Cortex of kidney (tissue), 1 donor: ENCODE measurements at places on chromosomes 12 and 14.

DNA sequence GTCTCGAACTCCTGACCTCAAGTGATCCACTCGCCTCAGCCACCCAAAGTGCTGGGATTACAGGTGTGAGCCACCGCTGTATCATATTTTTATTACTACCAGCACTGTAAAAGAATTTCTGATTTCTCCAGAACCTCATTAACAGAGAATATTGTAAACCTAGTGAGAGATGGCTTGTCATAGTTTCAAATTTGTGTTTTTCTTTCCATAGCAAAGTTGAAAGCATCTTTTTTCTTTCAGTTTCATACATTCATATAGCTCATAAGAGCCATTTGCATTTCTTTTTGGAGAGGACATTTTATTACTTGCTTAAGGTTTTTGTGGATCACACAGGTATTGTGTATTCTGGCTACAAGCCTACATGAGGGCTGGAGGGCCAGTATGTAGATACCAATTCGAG, 58.0 kb downstream of the MIS18BP1 start:
- no peak for DNase-seq

DNA sequence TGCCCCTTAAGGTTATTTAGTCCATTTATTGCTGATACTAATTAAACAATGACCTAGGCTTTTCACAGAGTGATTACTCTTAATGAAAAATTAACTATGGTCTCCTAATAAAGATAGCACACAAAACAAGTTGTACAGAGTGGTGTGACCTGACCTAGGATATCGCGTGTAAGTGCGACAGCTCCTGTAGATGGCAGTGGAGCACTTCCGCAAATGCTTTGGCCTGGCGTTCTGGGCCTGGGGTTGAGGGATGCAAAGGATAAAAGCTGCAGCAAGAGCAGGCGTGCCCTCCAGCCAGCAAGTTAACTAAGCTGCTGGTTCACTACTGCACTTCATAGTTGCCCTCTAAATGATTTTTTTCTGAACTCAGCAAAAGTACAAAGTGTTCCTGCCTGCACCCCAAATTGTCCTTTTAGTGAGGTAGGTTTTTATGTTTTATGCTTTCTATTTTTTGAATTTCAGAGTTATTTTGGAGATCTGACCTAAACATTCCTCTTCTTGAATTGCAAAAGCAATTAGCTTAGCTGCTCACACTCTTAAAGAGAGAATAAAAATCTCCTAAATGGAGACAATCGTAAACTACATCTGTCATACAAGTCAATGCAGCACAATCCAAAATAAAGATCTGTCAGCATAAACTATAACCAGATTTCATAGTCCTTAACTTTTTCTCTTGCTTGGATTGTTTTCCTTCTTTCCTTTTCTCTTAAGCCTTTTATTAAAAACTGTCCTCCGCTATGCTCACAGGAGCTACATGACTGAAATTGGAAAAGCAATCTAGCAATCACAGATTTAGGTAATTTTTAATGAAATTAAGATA, 379.6 kb downstream of the LRIG3 start:
- DNase-seq: no peak

DNA sequence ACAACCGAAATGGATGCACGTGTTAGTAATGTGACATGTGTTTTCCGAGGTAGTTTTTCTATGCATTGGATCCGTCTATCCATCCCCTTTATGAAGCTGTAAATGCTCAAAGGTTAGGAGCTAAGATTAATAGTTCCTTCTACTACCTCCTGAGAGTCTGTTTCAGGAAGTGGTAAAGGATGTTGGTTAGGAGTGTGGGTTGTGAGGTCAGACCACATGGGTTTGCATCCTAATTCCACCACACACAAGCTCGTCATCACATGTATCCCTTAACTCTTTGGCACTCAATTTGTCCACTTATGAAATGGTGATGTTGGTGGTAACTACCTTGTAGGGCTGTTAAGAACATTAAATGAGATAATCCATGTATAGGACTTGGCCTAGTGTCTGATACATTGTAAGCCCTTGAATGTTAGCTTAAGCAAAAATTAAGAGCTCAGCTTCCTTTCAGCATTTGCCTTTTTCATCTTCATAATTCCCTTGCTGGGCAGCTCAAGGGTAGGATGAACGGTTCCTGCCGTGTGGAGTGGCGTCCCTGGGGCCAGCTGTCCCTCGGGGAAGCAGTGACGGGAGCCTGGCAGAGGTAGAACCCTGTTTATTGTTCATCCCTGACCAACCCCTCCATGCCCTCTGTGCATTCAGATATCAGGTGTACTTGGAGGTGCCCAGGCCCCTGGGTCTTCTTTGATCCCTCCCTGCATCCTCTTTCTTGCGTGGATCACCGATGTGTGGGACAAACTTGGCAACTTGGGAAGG, 52.3 kb downstream of the TSPAN9 start:
- no peak for DNase-seq

DNA sequence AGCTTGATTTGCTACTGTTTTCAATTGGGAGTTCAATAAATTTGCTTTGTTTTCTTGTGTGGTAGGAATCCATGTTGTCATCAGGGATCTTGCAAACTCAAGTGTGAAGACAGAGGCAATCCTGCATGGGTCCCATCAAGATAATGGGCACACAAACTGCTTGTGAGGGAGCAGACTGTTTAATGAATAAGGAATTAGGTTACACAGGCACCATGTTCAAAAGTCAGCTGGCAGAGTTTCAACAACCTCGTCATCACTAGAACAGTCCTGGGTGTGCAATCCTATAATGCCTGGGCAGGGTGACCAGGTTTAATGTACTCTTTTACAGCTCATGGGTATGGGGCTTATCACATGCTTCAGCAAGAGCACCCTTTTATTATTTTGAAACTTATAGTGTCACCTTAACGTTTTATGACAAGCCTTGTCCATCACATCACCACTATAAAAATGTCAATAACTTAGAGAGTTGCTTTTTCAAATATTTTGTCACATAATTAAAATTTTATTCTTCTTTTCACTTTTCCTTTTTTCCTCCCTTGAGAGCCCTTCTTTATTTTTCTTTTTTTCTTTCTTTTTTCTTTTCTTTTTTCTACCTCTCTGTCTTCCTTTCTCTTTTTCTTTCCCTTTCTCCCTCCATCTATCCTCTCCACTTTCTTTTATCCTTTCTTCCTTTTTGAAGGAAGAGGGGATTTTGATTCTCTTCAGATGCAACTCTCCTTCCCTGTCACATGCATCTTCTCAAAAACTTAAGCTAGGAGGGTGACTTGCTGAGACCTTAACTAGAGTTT, 252.2 kb upstream of the ATP2B1 start:
- DNase-seq: no peak

DNA sequence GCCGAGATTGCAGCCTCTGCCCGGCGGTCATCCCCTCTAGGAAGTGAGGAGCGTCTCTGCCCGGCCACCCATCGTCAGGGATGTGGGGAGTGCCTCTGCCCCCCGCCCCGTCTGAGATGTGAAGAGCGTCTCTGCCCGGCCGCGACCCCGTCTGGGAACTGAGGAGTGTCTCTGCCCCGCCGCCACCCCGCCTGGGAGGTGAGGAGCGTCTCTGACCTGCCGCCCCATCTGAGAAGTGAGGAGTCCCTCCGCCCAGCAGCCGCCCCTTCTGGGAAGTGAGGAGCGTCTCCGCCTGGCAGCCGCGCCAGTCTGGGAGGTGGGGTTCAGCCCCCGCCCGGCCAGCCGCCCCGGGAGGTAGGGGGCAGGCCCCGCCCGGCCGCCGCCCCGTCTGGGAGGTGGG, 544.0 kb downstream of the CCER1 start:
- DNase-seq: no peak

DNA sequence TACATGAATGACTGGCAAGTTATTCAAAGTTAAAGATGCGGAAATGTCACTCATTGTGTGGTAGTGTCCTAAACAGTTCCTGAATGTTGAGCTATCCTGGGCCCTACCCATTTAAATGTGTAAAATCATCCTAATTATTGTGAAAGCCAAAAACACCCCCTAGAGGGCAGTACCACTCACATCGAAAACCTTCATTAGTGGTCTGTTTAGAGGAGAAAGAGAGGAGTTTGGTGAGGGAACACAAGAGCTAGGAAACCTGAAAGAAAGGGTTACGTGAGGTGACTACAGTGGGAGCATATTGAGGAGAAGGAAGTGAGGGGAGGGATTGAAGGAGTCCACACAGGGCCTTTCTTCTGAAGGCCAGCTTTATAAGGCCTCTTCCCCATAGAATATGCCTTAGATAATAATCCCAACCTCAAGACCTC, 2.5 kb upstream of the TEP1 start:
- no peak for DNase-seq

GRCh38 chr14:60981633-60982455, 799 bp downstream of the SLC38A6 start:
- no peak for DNase-seq

DNA sequence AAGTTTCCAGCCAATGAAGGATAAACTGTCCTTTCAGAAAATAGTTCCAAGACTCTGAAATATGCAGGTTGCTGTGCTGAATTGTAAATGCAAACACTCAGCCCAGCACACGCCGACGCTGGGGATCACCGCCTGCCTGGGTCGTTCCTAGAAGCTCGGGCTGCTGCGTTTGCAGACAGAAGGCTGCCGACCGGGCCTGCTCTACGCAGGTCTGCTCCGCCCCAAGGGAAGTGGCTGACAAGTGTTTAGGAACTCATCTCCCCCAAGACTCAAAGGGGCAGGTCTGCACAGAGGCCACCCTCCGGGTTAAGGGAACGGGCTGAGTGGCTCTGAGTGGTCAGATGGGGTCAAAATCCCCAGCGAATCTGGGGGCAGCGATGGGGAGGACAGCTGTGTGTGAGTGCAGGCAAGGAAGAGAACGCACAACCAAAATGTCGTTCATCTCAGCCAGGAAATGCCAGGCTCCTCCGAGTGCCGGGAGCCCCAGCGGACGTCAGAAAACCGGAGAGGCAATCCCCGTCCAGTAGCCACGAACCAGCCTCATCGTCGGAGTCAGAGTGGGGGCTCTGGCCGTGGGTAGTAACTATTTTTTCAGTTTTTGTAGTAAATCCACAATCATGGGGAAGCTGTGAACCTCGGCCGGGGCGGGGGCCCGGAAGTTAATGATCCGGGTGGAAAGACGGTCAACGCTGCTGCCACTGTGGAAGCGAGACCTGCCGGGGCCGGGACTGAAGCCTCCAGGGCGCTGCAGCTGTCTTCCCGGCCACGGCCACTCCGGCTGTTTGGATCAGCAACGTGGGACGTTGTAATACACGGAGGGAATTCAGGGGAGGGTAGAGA, 6.0 kb downstream of the GALNT9 start:
- DNase-seq: no peak

DNA sequence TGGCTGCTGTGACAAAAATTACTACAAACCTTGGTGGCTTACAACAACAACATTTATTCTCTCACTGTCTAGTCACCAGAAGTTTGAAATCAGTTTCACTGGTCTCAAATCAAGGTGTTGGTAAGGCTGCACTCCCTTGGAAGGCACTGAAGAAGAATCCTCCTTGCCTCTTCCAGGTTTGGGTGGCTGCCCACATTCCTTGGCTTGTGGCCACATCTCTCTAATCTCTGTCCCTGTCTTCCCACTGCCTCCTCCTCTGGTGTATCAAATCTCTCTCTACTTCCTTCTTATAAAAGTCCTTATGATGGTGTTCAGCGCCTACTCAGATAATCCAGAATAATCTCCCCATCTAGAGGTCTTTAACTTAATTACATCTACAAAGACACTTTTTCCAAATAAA, 31.0 kb downstream of the PLCZ1 start:
- no peak for DNase-seq

DNA sequence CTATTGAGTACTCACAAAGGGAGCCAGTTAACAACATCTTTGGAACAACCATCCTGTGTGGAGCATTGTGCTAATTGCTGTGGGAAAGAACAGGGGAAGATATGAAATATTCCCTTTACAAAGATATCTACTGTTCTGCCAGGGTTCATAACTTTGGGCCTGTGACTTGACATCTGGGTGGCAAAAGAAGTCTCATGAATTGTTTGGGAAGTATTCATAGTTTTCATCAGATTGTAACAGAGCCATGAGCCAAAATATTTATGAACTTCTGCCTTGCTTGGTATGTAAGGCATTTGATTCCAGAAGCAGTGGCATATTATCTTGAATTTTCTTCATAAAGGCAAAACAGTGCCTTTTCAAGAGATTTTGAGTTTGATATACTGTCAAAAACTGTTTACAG, 816.2 kb downstream of the DIO2 start:
- DNase-seq: no peak

GRCh38 chr14:49363821-49364751, 222.1 kb downstream of the RPS29 start:
- DNase-seq: no peak

- DNase-seq: no peak
Observed at GRCh38 chr14:85416771-85417170, 113.2 kb upstream of the FLRT2 start.

GRCh38 chr14:76937181-76938091, 91.1 kb downstream of the IRF2BPL start:
- no peak for DNase-seq

DNA sequence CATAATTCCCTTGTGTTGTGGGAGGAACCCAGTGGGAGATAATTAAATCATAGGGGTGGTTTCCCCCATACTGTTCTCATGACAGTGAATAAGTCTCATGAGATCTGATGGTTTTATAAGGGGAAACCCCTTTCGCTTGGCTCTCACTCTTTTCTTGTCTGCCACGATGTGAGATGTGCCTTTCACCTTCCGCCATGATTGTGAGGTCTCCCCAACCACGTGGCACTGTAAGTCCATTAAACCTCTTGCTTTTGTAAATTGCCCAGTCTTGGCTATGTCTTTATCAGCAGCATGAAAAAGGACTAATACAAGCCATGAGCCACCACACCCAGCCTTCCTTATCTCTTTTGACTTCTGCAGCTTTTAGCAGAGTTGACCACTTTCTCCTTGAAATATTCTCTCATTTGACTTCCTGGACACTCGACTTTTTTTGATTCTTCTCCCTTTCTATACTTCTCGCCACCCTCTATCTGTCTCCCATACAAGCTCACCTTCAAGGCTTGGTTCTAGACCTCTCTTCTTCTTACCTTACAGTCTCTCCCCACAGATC, 2.3 kb downstream of the MTERF2 start:
- DNase-seq: no peak

GRCh38 chr12:86456241-86456640, 200.1 kb upstream of the MGAT4C start:
- no peak for DNase-seq

DNA sequence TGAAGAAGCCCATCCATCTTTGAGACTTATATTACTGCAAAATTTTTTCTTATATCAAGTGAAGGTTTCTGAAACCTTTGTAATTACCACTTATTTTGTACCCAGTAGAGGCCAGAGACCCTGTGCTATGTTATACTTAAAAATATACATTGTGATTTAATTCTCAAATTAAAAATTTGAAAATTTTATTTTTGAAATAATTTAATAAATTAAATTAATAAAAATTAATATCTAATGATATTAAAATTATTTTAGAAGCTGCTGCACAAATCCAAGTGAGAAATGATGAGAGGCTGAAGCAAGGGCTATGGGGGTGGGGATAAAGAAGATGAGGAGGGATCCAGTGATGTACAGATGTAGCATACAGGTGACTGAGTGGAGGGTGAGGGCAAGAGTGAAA, 258.8 kb downstream of the APAF1 start:
- no peak for DNase-seq

DNA sequence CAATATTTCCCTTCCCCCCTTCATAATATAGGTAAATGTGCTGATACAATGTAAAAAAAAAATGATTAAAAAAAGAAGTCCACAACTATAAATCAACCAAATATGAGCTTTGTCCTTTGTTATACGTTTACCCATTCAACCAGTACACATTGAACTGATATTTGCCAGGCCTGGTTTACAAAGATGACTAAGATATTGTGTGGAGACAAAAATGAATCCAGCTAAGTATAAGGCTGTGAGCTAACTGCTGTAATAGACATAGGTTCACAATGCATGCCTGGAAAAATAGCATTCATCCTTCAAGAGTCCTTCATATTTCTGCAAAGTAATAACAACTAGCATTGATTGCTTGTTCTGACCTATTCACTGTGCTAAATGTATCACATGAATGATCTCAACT, 6.9 kb downstream of the C12orf56 start:
- DNase-seq: no peak

GRCh38 chr12:80576641-80577418, 130.6 kb upstream of the MYF6 start:
- DNase-seq: no peak
